ENCODE measurements at places on chromosomes 1 and 21.

DNA sequence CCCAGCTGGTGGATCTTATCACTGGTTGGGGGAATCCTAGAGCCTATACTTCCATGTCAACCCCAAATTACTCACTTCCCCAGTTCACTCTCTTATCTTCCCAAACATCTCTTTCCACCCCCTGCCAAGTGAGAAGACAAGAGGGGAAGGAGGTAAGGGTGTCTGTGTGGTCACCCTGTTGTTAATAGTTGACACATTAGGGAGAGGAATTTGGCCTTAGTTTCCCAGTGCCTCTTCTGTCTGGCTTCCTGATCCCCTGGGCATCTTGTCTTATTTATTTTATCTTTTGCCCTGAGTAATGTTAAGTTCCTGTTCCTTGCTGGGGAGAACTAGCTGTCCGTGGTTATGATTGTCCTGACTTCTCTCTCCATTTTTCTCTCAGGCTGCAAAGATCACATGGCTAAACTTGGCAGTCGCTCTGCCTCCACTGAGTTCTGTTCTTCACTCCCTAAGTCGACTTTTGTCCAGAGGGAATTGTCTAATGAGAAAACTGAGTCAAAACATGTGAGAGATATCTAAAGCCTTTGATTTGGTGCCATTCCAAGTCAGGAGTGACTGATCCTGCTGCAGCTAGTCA, 157.1 kb upstream of the SYT6 start:
- DNase-seq: no peak

GRCh38 chr1:923131-923990, at the start of gene SAMD11:
SAMD11 (plus strand) TSS chr1:923923; CDS start chr1:924432, 509 bp downstream.
- peak; percentile 31 for DNase-seq

DNA sequence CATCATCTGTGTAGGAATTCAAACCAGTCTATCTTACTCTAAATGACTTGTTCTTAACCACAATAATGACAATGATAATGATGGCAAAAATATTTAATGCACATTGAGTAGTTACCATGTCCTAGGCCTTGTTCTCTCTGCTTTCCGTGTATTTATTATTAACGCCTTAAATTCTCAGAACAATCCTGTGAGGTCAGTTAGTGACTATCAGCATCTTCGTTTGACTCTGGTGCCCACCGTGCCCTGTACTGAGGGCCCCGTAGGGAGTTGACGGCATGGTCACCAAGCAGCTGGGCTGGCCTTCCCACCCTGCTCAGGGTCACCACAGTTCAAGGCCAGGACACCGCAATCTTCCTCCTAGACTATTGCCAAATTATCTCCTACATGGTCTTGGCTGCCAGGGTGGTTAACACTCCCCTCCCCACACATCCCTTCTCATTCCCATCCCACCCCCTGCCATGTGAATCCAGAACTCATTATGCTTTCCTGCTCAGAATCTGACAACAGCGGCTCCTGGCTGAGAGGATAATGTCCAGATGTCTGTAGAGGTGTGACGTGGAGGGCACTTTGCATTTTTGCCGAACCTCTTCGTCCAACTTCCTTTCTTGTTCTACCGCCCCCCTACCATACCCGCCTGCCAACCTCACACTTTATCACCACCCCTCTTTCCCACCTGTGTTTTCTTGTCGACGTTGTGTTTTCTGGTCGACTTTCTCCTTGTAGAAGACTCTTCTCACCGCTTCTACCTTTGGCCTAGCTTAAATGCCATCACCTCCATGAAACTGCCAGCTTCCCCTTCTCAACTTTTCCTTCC, 33.4 kb downstream of the IGFN1 start:
- no peak for DNase-seq

GRCh38 chr1:186482661-186483255, 21.8 kb upstream of the PDC start:
- DNase-seq: peak; percentile 29

- no peak for DNase-seq
Observed at GRCh38 chr1:96987186-96987703, 265.7 kb downstream of the PTBP2 start.

GRCh38 chr1:183780159-183780558, 24.8 kb upstream of the RGL1 start:
- no peak for DNase-seq

GRCh38 chr1:15296585-15297321, 49.7 kb downstream of the FHAD1 start:
- DNase-seq: no peak

GRCh38 chr21:16597753-16598152, 868.0 kb downstream of the USP25 start:
- DNase-seq: no peak

DNA sequence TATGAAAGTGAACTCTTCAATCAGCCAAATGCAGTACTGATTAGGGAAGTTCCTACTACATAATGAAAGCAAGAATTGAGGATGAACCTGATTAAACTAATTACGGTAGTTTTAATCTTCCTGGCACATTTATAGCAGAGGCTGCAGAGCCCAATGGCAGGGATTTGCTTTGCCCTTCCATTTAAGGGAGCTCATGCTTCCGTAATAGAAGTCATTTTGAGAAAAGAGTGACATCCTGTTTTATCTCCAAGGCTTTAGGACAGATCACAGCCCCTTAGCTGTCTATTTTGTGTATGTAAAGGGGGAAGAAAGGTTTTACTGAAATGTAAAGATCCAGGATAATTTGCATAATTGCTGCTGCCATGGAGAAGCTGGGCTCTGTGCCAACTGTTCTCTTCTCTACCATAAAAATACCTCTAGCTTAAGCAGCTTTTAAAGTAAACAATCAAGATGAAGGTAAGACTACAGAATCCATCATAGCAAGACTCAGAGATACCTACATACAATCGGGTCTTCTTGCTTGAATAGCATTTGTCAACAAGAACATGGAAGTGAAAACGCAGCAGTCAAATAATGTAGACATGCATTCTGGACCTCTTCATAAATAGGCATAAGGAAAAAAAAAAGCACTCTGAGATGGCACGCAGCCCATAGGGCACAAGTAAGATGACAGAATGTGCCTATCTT, 62.5 kb downstream of the ASH1L start:
- peak; percentile 49 for DNase-seq

DNA sequence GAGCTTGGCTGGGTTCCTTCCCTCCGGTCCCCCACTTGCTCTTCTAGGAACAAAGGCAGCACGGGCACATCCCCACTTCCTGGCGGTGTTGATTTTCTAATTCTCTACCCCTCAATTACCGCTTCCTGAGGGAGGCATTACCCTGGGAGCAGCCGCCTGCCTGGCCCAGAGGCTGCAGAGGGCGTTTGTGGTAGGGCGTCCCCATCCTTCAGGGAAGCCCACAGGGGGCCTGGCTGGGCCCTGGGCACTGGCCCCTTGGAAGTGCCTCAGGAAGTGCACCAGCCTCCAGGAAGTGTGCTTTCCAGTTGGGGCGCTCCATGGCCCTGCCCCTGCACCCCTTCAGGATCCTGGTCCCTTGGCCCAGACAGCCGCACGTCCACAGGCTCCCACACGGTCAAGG, 42.1 kb upstream of the CASZ1 start:
- no peak for DNase-seq

Measured in NCI-H774 (cell line).